ENCODE measurements at places on chromosomes 5 and 9.

GRCh38 chr9:38412751-38413150, 11.5 kb downstream of the IGFBPL1 start:
- DNase-seq: no peak

- DNase-seq: peak; percentile 57
Measured at GRCh38 chr9:127608104-127608966, 3.7 kb upstream of the STXBP1 start.

- no peak for DNase-seq
Measured at GRCh38 chr5:156438076-156438475, 111.1 kb downstream of the SGCD start.

DNA sequence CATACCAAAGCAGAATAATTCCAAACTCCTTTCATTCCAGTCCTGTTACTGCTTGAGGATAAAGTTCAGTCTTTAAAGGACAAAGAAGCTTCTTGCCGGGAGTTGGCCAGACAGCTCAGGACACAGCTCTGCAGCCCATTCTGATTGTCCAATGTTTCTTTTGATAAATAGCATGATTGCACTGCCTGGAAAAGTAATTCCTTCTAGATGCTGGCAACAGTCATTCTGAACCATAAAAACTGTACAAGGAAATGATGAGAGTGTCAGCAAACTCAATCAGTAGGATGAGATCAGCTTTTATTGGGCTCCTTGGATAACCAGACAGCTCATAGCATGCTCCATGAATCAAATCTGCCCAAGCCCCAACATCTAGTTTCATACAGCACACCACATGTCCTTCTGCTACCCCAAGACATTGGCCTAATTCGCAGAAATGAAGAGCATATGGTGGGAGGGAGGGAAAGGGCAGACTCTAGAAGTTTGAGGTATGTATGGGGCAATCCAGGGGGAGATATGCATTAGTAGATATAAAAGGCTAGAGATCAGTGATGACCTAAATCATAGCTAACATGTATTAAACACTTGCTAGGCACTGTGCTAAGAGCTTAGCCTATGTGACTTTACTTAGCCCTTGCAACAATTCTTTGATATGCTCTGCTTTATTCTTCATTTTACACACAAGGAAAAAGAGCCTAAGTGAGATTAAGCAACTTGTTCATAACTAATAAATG, 219.9 kb upstream of the NREP start:
- DNase-seq: no peak

All from activated CD8-positive, alpha-beta memory T cell treated with anti-CD3 and anti-CD28 coated beads for 1 hour (primary cell).